Activated CD8-positive, alpha-beta T cell treated with anti-CD3 and anti-CD28 coated beads for 36 hours (primary cell): ENCODE measurements at places on chromosomes 7 and 10.
A peak's percentile ranks its signal among the peaks of the same experiment; 100 is the strongest.

DNA sequence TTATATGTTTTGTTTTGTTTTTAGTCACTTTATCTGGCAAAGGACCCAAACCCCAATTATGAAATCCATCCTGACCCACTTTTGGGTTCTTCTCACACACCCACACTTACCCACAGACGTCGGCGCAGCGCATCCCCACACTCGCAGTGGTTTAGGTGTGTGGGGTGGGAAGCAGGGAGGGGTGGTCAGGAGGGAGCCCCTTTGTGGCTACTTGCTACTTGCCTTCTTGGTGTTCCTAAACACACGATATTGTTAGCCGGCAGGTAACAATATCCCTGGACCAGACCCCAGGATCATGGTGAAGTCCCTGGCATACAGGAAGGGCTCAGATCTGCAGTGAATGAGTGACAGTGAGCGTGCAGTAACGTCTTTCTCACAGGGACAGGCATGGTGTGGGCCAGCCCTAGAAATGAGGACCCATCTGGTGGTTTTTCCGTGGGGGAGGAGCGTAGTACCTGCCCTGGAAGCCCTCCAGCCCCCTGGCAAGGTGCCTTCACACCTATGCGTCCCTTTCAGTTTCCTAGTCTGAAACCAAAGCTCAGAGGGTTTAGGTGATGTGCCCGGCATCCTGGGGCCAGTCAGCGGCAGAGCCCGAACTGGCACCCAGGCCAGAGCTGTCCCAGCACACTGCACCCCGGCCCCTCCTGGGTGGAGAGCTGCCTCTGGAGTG is 4.4 kb downstream of the SPOCK2 start:
- DNase-seq: peak; percentile 87

GRCh38 chr7:139741789-139742344 is 35.9 kb downstream of the HIPK2 start:
- no peak for DNase-seq

DNA sequence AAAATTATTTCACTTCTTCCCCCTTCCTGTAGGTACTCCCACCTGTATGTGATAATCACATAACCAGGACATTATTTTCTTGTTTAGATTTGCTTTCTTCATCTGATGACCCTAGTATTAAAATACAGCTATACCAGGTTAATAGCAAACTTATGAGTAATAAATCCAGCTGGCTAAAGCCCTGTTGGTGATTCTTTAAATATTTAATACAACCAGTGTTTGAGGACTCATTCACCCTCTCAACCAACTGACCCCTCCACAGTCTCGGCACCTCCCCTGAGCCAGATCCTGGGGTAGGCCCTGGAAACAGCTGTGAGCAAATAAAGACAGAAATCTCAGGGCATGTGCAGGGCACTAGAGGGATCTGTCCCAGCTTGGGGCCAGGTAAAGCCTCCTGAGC is 58.5 kb downstream of the BLNK start:
- no peak for DNase-seq

- DNase-seq: no peak
Observed at GRCh38 chr7:29459589-29459988, 104.0 kb upstream of the PRR15 start.

DNA sequence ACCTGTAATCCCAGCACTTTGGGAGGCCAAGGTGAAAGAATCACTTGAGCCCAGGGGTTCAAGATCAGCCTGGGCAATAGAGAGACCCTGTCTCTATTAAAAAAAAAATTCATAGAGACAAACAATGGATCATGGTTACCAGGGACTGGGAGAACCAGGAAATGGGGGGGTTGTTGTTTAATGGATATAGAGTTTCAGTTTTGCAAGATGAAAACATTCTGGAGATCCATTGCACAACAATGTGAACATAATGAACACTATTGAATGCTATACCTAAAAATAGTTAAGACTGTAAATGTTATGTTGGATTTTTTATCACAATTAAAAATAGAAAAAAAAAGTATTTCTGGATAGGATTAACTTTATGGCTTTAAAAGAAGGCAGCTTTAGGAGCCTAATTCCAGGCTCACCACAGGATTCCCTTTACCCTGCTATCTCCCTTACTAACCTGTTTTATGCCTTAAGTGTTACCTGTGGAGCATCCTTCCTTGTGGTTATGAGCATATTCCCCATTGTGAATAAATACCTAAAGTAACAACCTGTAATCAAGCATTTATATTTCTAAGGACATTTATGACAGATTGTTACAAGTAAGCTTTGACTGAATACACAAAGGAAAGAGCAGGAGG is 45.1 kb upstream of the SGCE start:
- DNase-seq: no peak

DNA sequence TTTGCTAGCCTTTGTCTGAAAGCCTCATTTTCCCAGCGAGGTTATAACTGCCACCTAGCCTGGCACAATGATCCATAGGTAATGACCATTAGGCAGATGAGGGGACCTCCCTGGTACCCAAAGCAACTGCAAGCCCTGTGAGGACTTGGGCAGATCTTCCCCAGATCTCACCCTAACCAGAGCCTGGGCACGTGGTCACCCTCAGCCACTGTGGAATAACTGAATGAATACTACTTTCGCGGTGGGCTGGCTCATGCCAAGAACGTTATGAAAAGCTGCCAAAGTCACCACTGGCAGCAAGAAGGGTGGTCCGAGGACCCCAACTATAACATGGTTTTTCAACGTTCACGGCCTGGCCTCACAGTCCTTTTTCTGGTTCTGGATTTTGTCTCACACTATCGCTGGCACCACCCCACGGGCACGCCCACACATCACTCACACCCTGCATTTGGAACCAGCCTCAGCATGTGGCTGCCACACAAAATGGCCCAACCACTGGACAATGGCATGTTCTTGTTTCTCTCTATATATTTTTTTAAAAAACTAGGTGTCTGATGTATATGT is 3.4 kb downstream of the PRKAG2 start:
- DNase-seq: no peak

- no peak for DNase-seq
Observed at GRCh38 chr10:7153750-7154149, 257.1 kb downstream of the SFMBT2 start.

GRCh38 chr7:99446096-99446495 is 7.4 kb downstream of the CPSF4 start:
- DNase-seq: no peak

DNA sequence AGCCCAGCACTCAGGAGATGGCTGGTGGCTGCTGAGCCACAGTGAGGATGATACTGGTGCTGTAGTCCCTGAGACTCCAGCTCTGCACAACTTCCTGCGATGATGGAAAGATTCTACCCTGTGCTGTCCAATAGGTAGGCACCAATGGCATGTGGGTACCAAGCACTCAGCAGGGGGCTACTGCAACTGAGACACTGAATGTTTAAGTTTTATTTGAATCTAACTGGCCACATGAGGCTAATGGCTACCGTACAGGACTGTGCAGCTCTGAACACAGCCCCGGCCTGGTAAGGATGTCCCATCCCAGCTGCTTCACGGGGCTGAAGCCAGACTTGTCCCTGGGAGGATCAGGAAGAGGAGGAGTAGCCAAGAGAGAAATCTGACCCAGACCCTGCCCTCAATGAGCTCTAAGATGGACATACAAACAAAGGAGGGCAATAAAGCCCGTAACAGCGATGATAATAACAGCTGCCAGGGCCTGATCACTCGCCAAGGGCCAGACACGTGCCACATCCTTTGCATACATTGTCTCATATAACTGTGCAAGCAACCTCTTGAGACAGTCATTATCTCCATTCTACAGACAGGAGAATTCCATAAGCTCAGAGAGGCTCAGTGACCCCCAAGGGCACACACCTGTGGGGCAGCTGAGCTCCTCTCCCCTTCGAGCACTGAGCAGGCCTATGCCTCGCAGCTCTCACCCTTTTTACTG is 3.8 kb downstream of the GPRIN2 start:
- DNase-seq: no peak

DNA sequence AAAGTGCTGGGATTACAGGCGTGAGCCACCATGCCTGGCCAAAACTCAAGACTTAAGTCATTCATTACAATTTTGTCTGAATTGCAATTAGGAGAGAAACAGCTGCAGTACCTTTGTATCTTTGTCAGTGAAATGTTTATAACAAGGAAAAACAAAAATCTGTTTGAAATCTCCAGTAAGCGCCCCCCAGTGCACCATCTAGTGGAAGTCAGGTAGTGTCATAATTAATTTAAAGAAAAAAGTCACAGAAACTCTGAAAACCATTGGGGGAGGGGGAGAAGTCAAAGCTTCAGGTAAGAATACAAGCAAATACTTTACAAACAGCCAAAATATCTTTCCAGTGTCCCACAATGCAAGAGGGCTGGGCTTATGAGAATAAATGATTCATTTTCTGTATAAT is 2.8 kb downstream of the MPP7 start:
- DNase-seq: peak; percentile 58

DNA sequence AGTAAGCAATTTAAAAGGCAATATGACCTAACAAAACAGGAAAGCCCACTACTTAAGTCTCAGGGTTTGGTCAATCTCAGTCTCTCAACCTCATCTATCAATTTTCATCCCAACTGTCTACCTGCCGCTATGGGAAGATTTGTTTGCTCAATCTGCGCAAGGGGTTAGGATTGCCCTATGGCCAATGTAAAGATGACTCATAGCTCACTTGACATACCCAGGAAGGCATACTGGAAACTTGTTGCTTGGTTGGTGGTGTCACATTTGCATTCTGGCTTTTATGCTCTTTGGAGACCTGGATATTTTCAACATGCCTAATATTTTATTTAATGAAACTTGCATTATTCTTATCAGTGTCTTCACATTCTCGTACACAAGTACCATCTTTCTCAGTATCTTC is 78.1 kb upstream of the TMEM196 start:
- DNase-seq: no peak

DNA sequence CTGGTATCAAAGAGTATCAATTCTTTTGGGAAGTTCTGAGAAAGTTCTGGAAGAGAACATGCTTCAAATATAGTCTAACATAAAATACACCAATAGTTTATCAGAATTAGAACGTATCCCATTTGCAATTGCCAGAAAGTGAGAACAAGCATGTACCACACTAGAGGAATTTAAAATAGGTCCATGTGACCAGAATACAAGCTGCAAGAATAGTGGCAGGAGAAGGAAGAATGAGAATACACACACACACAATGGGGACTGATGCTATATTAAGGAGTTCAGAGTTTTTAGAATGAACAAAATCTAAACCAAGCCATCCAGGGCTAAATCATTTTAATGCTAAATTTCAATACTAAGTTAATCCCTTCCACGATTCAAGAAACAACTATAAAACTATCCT is 99.1 kb upstream of the TMEM168 start:
- DNase-seq: no peak

- no peak for DNase-seq
Observed at GRCh38 chr7:4399121-4399520, 283.0 kb upstream of the FOXK1 start.

GRCh38 chr7:139091677-139091996 is 17.9 kb downstream of the ZC3HAV1 start:
- DNase-seq: no peak

GRCh38 chr7:106589198-106589879 is 71.6 kb downstream of the CCDC71L start:
- DNase-seq: no peak

- DNase-seq: no peak
Observed at GRCh38 chr10:116669832-116670644, 49.3 kb downstream of the PNLIPRP2 start.

GRCh38 chr10:75111907-75112679 is 637 bp downstream of the SAMD8 start:
- DNase-seq: peak; percentile 66

DNA sequence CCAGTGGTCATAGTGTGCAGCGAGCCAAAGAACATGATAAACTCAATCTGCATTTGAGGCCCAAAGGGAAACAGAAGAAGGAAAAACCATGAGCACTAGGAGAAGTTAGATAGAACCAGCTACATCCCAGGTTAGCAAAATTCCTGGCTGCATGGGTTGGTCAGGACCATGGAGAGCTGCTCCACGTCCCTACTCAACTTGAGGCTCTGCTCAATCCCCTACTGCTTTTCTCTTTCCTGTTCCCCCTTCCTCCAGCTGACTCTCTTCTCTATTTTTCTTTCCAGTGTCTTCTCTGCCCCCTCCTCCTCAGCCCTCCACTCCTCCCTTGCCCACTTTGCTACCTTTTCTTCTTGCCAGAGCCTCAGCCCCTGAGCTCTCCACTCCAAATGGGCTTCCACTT is 21.9 kb upstream of the VSIR start:
- DNase-seq: peak; percentile 48

DNA sequence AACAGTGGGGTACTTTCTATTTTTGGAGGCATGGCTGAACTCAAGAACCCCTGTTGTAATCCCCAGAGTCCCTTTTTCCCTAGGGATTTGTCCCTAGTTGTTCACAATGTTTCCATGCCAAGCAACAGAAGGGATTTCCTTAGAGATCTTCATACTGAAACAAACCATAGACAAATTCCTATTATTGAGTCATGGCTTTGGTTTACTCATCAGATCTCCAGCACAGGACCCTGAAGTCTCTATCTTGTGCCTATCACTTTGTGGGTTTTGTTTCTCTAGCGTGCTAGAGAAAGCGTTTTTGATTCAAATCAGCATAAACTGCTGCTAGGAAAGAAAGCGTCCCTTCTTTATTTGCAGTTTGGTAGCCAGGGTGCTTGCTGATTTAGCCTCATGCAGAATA is 165.0 kb downstream of the BAMBI start:
- no peak for DNase-seq
